Aorta (tissue), 5 donors: ENCODE measurements at places on chromosomes 11 and 22. TPM values are rescaled to one million over a fixed set of nuclear protein-coding genes. Genes with fewer than 3 reads are reported as not detected.

The FUT4 gene
- 8.7 TPM for total RNA-seq

The ART1 gene
- total RNA-seq, result not detected

The TSSK2 gene
- total RNA-seq, result not detected

The CDON gene
- 8.1 TPM for total RNA-seq

DNA sequence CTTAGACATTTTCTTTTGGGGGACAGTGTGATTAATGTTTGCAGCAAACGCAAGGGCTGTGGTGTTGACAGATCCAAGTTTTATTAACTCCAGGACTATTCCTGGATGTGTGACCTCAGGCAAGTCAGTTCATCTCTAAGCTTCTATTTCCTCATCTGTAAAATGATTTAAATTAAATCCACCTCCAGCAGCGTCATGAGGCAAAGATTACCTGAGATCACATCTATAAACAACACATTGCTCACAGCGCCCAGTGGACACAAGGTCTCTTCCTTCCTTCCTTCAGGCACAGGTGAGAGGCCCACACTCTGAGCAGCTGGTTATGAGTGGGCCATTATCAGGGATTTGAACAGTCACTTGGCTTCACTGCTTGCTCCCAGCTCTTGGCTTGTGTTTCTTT is 111.2 kb upstream of the RASSF10 start:
- DNase-seq, result no peak

DNA sequence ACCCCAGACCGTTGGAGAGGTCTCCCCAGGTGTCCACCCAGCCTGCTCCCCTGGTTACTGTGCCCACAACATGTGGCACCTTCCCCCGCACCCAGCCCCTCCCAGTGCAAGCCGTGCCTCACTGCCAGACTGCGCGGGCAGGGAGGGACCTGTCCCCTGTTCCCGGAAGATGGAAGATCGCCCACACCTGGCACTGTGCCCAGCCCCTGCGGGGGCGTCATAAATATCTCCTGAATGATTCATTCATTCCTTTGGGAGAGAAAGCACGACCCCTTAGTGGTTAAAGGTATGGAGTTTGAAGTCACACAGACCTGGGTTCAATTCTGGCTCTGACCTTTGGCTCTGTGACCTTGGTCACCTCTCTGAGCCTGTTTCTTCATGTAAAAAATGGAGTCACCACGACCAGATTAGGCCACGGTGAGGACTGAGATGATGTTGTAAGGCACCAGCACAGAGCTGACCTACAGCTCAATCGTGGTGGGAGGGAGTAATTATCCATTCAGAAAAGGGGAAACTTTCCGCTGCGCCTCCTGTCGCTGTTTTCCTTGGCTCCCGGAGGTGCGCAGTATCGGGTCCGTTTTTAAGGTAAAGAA is 497 bp upstream of the SYT12 start:
- DNase-seq, result peak; percentile 64

DNA sequence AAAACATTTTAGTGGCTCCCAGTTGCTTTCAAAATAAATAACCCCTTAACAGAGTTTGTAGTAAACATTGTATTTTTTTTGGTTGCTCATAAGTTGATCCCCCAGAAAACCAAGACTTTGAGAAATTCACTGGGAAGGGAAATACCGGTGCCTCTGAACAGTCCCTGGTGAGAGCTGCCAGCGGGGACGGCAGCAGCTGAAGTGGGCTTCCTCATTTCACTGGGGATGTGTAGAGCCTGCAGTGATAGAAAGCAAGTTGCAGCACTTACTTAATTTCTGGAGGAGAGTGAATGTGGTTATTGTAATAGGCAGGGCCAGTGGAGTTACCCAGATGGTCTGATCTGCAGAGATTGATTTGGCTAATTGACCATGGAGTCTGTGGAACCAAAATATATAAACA is 18.6 kb upstream of the MCHR1 start:
- no peak for DNase-seq
